ENCODE measurements at places on chromosomes 2 and 18.

DNA sequence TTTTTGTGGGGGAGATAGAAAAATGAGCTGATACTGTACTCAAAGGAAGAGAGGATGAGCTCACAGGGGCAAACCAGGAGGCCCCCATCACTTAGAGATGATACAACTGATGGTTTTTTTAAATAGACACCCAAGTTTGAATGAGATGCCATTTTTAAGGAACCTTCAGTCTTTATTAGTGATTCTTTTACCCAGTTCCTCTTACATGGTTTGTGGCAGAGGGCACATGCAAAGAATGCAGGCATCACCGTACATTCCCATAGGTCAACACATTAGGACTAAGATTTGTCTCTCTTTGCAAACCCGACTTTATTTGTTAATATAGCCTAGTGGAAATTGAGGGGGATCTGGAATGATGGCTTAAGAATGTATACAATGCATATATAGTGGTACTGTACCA is 250.9 kb downstream of the ASXL3 start:
- no peak for DNase-seq

- no peak for DNase-seq
These were observed 241.8 kb downstream of the AFF3 start for GRCh38 chr2:99900556-99900955.

- no peak for DNase-seq
These were observed 316.0 kb downstream of the MTX2 start for GRCh38 chr2:176585291-176585690.

GRCh38 chr2:51025906-51026555 is 5.9 kb downstream of the NRXN1 start:
- DNase-seq: no peak

- no peak for DNase-seq
These were observed 338.8 kb downstream of the AGPS start for GRCh38 chr2:177731384-177731783.

DNA sequence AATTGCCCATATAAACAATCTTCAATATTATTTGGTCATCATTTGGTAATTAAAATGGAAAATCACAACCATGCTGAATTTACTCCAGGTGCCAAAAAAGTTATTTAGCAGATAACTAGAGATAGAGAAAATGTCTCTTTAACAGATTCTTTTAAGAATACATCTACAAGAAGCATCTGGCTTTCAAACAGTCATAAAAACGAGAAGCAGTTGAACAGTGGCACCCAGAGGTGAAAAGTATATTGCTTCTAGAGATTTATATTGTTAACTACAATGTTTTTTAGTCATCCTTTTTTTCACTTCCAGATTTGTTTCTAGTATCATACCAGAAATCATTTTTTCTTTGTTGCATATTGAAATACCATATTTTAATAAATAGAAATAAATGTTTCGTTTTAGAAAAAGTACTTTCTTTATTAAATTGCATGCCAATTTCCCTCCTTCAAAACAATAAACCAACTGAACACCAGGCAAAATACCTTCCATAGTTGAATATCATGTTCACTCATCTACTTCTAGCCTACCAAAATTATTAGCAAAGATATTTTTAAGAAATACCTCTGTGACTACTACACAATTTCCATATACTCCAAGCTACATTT is 65.4 kb upstream of the HNRNPA3 start:
- no peak for DNase-seq

DNA sequence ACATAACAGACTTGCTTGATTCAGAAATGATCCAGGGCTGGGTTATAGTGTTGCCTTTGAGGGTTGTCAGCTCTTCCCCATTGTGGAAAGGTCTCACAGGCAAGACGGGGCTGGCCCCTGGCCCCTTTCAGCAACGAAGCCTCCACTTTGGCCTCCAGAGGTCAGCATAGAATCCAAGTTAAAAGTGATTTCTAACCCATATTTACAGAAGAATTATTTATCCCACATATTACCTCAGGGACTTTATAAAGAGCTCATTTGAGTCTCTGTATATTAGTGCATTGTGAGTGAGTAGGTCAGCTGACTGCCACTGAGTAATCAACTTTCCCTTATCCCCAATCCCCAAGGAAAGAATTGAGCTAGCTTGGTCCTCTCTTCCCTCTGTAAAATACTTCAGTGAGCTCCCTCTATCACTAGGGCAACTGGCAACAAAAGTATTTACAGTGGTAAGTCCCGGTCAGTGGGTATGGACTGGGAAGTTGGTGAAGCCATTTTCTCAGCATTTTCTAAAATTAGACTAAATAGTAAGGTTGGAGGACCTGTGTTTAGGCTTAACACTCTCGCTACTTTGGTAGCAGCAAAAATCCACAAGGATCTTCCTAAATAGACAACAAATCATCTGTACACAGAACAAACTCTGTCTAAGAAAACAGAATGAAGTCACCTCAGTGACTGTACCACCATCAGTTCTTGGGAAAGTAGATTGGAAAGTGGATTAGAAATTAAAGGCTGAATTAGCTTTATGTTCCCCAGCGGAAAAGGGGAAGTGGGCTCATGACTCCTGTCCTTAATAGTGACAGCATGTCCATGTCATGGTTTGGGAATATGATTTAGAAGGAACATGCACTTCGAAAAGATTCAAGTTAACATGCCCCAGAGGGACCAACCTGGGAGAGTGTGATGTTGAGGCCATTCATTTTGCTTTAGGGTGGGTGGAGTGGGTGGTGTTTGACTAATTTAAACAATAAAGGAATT is 171.0 kb upstream of the SIX3 start:
- no peak for DNase-seq

- DNase-seq: no peak
These were observed 1077.1 kb upstream of the ZEB2 start for GRCh38 chr2:145597006-145597405.

GRCh38 chr2:156955701-156956100 is 301.8 kb upstream of the GALNT5 start:
- no peak for DNase-seq

- DNase-seq: no peak
These were observed 19.4 kb upstream of the ITPRID2 start for GRCh38 chr2:181872178-181872577.

DNA sequence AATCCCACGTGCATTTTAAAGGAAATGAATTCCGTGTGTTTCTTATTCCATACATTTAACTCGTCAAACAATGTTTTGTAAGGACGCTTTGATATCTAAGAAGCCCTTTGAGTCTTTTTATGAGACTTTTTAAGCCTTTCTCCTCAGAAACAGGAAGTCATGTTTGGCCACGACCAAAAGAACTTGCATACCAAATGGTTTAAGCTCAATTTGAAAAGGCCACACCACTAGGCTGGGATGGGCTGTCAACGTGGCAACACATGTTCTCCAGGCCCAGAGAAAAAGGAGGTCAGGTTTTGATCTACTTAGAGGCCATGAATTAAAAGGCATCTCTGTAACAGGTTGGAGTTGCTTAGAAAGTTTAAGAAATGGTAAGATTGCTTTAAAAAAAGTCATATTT is 441.8 kb downstream of the CMPK2 start:
- DNase-seq: no peak

GRCh38 chr18:63067939-63068338 is 251.6 kb downstream of the BCL2 start:
- no peak for DNase-seq

DNA sequence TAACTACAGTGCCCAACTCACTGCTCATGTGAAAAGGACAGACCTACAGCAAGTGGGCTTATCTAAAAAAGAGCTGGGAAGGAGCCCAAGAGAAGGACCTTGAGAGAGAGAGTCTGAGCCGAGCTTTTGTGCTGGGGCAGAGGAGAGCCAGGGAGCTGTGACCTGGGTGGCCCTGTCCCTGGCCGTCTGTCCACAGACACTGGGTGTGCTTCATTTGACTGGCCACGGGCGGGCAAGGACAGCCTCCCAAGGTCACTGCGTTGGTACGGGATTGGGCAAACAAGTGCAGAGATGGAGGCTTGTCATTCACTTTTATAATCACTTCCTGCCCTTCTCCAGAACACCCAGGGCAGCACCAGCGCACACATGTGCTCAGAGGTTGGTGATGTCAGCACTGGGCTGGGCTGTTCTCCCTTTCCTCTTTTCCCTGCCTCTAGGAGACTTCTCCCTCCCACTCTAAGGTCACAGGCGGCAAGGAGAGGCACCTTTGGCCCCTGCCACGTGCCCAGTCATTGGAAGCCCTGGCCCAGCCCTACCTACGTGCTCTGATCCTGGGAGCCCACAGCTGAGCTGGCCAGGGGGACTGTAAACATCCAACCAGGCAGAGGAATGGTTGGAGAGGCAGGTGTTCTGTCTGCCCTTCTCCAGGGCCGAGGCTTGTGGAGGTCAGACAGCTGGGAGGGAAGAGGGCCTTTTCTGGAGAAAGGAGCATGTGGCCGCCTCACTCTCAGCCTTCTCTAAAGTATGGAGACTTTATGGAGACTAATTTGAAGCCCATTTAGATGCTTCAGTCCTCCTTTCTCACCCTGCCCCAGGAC is 6.4 kb upstream of the PSD4 start:
- no peak for DNase-seq

GRCh38 chr18:3279201-3280185 is 17.6 kb downstream of the MYL12B start:
- DNase-seq: no peak

- no peak for DNase-seq
These were observed 131.0 kb downstream of the ZAP70 start for GRCh38 chr2:97844311-97844859.

DNA sequence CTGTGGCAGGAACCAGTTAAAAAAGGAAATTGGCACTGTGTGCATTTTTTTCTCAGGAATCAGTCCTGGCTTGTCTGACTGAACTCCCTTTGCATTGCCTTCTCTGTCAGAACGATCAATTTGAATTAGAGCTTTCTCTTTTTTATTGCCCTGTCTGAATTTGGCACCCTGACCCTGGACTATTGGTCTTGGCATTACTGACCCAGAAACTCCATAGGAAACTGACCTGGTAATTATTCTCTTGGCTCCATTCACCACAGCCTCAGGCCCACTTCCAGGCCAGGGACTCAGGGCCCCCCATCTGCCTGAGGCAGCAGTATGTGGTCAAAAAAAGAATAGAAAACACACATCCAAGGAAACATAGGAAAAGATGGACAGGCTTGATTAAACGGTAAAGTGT is 32.0 kb upstream of the CCDC88A start:
- no peak for DNase-seq

DNA sequence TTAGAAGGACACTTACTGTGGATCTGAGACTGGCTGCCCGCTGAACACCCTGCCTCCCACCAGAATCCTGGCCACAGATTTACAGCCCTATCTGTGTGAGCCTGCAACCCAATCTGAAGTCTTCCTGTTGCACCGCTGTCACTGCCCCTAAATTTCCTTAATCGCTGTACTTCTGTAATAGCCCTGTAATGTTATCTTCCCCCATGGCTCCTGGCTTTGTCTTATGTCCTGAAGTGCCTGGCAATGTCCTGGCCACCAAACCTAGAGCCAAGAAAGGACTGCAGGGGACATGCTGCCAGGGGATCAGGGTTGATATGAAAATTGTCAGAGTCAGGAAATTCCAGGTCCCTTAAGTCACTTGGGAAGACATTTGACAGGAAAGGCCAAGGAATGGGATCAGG is 52.7 kb downstream of the FHOD3 start:
- DNase-seq: no peak

GRCh38 chr2:171807119-171807518 is 86.9 kb downstream of the SLC25A12 start:
- no peak for DNase-seq

DNA sequence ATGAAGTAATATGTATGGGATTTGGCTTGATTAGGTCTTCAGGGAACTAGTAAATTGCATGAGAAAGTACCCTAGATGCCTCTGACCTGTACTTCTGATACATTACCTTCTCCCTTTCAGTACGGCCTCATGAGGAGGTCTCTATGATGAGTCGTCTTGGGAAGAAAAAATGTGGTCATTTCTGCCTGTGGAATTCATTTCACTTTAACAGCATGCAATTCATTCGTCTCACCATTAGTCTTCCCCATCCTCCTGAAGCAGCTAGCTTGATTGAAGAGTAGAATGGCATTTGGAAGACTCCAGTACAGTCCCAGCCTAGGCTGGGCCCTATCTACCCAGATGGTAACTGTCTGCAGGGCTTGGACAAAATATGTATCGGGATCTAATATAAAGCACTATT is 52.2 kb downstream of the TMX3 start:
- DNase-seq: no peak

DNA sequence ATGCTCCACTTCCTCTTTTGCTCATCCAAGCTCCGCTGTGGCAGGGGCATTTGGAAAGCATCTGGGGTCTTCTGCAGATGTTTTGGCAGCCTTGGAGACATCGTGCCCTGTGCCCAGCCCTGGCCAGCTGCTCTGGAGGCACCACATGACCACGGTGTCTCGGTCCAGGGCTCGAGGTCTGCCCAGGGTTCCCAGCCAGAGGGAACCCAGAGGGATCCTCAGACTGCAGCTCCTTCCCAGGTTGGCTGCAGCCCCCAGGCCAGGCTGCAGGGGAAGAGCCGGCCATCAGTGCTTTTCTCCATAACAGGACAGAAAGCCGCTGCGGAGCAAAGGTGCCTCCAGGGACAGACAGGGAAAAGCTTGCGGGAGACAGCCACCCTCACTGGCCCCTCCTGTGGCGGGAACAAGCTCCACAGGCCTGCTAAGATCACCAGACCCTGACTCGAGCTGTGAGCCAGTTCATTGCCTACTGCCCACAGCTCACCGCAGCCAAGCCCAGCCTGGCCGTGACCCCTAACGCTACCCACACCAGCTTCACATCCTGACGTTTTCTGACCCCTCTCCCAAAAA is 74.7 kb downstream of the SMAD7 start:
- DNase-seq: no peak

GRCh38 chr2:54512183-54512582 is 56.1 kb downstream of the SPTBN1 start:
- no peak for DNase-seq

- DNase-seq: no peak
These were observed 78.7 kb downstream of the GBX2 start for GRCh38 chr2:236089271-236090026.

DNA sequence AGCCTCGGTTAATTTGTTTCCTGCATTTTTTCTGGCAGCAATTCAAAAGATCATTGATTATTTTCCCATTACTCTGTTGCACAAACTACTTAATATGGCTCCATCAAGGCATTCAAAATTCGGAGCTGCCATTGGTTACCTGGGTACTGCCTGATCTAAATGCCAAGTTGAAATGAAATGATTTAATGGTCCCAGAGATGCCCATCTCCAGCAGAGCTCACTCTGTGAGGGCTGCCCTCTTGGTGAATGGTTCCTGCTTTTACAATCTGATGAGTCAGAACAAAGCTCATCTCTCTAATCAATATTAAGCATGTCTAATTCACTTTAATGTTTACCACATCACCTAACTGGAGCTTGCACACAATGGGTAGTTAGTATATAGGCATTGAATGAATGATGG is 126.1 kb downstream of the CTNNA2 start:
- DNase-seq: no peak

GRCh38 chr2:195445639-195446038 is 211.4 kb upstream of the SLC39A10 start:
- DNase-seq: no peak

GRCh38 chr2:16196687-16197503 is 256.5 kb downstream of the MYCN start:
- no peak for DNase-seq

GRCh38 chr2:979069-979928 is 28.6 kb downstream of the SNTG2 start:
- no peak for DNase-seq

- DNase-seq: no peak
These were observed 101.8 kb downstream of the HS1BP3 start for GRCh38 chr2:20549144-20549543.

GRCh38 chr18:6525604-6526003 is 110.9 kb upstream of the L3MBTL4 start:
- DNase-seq: no peak

GRCh38 chr2:227774011-227774624 is 28.4 kb downstream of the SCYGR8 start:
- DNase-seq: peak; percentile 14

- DNase-seq: no peak
These were observed 6.5 kb upstream of the COQ10B start for GRCh38 chr2:197446844-197447243.
